ENCODE measurements at places on chromosomes 2 and 18. TPM values are rescaled to one million over a fixed set of nuclear protein-coding genes. Genes with fewer than 3 reads are reported as not detected.

- no peak for DNase-seq
These were observed 73.5 kb upstream of the NEDD4L start for GRCh38 chr18:57970356-57971095.

NEURL3 gene
- polyA plus RNA-seq, result 4.5 TPM

IKZF2 gene
- polyA plus RNA-seq, result 8.4 TPM

- no peak for DNase-seq
These were observed 45.8 kb downstream of the SF3B1 start for GRCh38 chr2:197388866-197389587.

CAPN14 gene
- 0.06 TPM for polyA plus RNA-seq

HNRNPLL gene
- 85.6 TPM for polyA plus RNA-seq

DNA sequence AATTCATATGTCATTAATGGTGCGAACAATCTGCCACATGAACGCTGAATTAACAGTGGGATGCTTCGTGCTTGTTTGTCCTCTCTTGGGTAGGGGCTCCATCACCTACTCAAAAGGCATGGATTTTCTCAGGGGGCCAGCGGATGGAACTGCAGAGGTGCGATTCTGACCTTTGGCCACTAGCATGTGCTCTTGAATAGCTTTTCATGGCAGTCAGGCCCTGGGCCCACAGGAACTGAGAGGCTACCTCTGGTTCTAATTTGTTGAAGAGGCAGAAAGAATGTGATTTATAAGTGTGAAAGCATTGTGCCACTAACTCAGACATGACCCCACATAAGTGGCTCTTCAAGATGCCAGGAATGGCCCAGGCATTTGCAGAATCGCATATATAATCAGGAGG, 283.2 kb downstream of the INSIG2 start:
- no peak for DNase-seq

- DNase-seq, result no peak
These were observed 99.7 kb downstream of the RBM43 start for GRCh38 chr2:151161821-151162551.

- DNase-seq, result no peak
These were observed 128.5 kb downstream of the QPCT start for GRCh38 chr2:37472959-37473358.

DNA sequence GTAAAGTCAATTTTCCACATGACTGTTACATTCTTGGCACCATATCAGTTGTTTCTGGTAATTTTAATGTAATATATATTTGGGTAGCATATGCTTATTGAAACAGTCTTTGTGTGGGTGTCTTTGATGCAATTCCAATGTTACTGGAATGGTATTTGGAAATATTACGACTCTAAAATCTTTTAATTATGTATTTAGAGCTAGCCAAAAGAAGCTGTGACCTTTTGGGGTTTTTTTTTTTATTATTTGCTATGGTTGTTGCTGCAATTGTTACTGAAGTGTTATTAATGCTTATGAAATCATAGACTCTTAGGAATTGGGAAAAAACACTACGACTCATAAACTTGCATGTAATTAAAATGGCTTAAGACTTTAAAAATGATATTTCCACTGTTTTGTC, 95.9 kb downstream of the AOX1 start:
- no peak for DNase-seq

RGPD3 gene
- polyA plus RNA-seq, result 0.33 TPM

GRCh38 chr2:145186303-145186702, 666.4 kb upstream of the ZEB2 start:
- DNase-seq, result no peak

DNA sequence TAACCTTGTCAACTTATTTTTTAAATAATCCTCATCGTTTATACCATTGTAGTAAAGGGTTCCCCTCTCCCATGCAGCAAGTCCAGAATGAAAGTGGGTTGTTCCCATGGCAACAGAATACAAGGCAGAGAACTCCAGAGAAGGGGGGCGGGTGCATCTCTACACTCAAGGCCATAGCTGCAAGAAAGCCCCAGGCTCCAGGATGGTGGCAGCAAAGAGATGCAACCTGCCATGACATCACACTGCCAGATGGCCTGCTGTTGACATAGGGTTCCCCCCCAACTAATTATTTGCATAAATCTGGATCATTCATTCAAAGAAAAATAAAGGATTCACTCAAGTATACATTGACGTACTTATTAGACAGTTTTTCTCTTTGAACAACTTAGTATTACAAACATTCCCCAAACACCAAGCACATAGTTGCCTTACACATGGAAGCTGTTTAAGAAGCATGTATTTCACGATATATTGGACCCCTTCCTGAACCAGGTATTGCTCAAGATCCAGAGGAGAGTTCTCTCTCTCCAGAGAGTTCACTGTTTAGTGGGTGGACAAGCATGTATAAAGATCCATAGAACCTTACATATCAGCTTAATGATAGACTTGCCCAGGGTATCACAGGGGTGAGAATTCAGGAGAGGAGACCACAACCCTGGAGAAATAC, 87.4 kb upstream of the KLF7 start:
- no peak for DNase-seq

- DNase-seq, result no peak
These were observed 210.0 kb downstream of the RBM43 start for GRCh38 chr2:151051574-151052220.

C2orf66 gene
- 0.29 TPM for polyA plus RNA-seq

- DNase-seq, result no peak
These were observed 118.0 kb downstream of the PLB1 start for GRCh38 chr2:28613633-28614501.

GRCh38 chr2:172048508-172049503, 36.5 kb upstream of the DLX1 start:
- no peak for DNase-seq

DNER gene
- 67.9 TPM for polyA plus RNA-seq

RTP5 gene
- polyA plus RNA-seq, result not detected

DNA sequence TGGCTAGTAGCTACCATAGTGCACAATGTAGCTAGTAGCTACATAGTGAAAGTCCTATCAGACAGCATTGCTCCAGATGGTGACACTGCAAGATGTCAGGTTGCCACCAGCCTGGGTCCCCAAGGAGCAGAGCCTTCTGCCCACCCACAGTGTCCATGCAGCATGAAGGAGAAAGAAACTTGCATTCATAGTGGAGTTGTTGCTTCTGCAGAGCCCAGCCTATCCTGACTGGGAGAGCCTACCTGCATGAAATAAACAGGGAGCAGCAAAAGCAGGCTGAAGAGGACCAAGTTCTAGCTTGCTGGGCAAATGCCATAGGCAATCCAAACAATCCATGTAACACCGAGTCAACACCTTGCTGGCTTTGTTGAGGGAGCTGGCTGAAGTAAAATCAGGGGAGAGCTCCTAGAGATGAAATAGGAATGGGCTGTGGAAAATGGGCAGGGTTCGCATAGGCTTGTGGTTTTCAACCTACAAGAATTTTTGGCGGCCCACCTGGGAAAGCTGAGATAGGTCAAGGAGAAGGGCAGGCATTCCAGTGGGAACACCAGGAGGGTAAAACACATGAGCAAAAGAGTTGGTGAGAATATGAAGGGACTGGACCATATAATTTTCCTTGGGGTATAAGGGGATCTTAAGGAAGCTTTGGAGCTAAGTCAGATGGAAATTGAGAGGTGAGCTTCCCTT, 195.8 kb downstream of the CYP26B1 start:
- no peak for DNase-seq

CD207 gene
- 0.07 TPM for polyA plus RNA-seq

HSBP1L1 gene
- polyA plus RNA-seq, result 15.9 TPM

DNA sequence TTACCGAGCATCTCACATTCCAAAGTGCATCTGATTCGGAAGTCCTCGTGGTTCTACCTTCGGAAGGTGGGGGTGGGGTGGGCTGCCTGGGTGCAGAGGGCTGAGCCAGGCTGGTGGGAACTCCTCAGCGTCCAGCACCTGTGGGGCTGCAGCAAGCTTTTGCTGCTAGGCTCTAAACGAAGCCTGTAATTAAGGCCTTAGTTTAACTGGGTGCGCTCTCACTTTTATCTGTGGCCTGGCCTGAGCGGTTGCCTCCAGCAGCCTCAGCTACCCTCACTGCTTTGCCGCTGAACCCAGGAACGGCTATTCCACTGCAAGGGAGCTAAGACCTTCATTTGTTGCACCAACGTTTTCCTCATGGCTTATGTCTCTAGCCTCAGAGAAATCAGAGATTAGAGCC, 48.4 kb downstream of the TMEM17 start:
- DNase-seq, result no peak

DNA sequence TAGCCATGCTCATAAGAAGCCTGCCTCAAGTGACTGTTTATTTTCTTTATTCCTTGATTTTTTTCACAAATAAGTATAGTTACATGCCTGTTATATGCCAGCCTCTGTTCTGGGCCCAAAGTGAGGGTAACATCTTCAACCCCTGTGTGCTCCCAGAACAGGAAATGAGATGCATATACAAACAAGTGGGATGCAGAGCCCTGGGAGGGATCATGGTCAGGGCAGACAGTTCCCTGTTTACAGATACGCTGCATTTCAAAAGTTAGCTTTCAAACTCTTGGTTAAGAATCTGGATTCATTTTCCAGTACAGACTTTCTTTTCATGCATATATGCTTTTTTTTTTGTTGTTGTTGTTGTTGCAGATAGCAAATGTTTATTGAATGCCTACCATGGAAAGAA, 24.4 kb downstream of the GPR39 start:
- no peak for DNase-seq

- no peak for DNase-seq
These were observed 98.9 kb upstream of the LGALSL start for GRCh38 chr2:64354857-64355680.

- DNase-seq, result no peak
These were observed 20.1 kb upstream of the SLC20A1 start for GRCh38 chr2:112625474-112626114.

PAX8 gene
- 227 TPM for polyA plus RNA-seq

GRCh38 chr2:199797431-199798403, 53.3 kb downstream of the FTCDNL1 start:
- DNase-seq, result no peak

- DNase-seq, result no peak
These were observed 32.0 kb upstream of the MYCN start for GRCh38 chr2:15908371-15908770.

SMC6 gene
- polyA plus RNA-seq, result 35.8 TPM

- DNase-seq, result no peak
These were observed 27.4 kb downstream of the NR4A2 start for GRCh38 chr2:156305121-156305520.

ANKRD29 gene
- polyA plus RNA-seq, result 0.93 TPM

GRCh38 chr18:1663879-1664705, 759.4 kb downstream of the ADCYAP1 start:
- DNase-seq, result no peak

- no peak for DNase-seq
These were observed 492.8 kb upstream of the RAB12 start for GRCh38 chr18:8116341-8117005.

NCKAP5 gene
- 7.6 TPM for polyA plus RNA-seq

GRCh38 chr2:191031256-191031655, 17.3 kb upstream of the STAT1 start:
- DNase-seq, result no peak

DNA sequence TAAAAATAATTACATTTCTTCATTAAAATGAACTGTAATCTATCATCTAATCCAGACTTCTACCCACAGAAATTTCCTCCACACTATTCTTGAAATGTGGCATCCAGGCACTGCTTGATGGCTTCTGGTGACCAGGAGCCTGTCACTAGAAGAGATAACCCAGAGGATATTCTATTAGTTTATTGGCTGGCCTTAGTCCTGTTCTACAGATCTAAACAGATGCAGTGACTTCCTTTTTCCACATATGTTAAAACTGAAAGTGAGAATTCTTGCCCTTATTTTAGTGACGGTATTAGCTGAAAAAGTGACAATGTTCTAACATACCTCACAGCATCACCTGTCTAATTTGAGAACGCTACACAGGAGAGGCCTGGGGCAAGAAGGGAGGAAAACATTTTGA, 775.4 kb downstream of the TSN start:
- no peak for DNase-seq

GRCh38 chr18:3447068-3447894, 2.7 kb upstream of the TGIF1 start:
- DNase-seq, result peak; percentile 74

SLC11A1 gene
- 0.98 TPM for polyA plus RNA-seq

- DNase-seq, result no peak
These were observed 226.9 kb upstream of the DTNA start for GRCh38 chr18:34483198-34483597.

- DNase-seq, result no peak
These were observed 14.8 kb upstream of the SLC40A1 start for GRCh38 chr2:189595417-189595816.

GRCh38 chr18:41999751-42000150, 44.7 kb downstream of the PIK3C3 start:
- DNase-seq, result no peak

RNF152 gene
- polyA plus RNA-seq, result 7.2 TPM

TGFA gene
- 18.5 TPM for polyA plus RNA-seq

- no peak for DNase-seq
These were observed 140.8 kb upstream of the SERTAD2 start for GRCh38 chr2:64794426-64794995.

GRCh38 chr2:136901732-136902131, 136.4 kb downstream of the THSD7B start:
- no peak for DNase-seq

All from right renal cortex interstitium (tissue), 3 donors.